ENCODE measurements at places on chromosomes 2 and 18.

GRCh38 chr18:36454848-36455458 is 157.4 kb downstream of the FHOD3 start:
- no peak for DNase-seq

DNA sequence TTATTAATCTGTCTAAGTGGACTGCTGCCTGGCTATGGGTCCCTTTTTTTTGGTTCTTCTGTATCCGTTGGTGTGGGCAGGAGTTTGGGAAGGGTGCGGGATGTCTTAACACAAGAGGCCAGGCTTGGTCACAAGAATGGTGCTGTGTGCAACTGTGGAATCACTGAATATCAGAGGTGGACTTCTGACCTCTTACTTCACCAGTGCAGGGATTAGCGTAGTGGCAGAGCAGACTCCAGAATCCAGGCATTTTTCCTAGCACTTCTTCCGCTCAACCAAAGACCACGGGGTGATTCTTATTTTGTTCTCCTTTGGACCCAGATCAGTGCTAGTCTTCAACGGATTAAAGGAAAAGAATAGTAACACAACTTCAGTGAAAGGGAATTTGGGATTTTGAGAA is 254.3 kb upstream of the TNP1 start:
- DNase-seq = no peak

DNA sequence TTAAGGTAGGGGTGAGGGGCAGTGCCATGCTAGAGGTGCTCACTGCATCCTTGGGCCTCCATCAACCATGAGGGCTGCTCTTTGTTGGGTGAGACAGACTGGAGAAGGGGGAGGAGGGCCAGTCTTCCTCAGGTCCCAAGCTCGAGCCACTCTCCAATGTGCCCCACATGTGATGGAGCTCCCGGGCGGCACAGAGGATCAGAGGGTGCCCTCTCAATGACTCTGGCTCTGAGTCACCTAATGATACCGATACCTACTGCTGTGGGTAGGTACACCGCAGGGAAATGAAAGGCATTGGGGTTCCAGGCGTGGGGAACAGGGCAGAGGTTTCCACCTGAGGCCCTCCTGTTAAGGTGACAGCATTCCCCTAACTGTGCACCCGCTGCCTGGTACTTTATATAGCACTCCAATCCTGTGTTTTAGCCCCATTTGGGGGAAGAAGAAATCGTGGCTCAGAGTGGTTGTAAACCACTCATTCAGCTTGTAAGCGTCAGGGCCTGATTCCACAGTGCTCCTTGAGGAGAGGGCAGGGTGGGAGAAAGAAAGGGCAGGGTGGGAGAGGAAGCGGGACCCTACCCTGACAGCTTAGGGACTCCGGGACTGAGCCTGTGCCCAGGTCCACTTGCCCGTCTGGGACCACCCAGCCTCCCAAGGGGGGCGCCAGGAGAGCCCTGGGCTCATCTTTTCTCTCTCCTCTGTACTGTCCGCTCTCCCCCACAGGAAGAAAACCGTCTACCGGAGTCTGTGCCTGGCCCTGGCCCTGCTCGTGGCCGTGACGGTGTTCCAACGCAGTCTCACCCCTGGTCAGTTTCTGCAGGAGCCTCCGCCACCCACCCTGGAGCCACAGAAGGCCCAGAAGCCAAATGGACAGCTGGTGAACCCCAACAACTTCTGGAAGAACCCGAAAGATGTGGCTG is 1.8 kb downstream of the B3GNT7 start:
- no peak for DNase-seq

GRCh38 chr2:45973426-45973825 is 322.0 kb downstream of the PRKCE start:
- DNase-seq = no peak

GRCh38 chr2:128497461-128497860 is 178.8 kb upstream of the HS6ST1 start:
- no peak for DNase-seq

GRCh38 chr2:230636684-230637271 is 75.9 kb upstream of the CAB39 start:
- DNase-seq = no peak

DNA sequence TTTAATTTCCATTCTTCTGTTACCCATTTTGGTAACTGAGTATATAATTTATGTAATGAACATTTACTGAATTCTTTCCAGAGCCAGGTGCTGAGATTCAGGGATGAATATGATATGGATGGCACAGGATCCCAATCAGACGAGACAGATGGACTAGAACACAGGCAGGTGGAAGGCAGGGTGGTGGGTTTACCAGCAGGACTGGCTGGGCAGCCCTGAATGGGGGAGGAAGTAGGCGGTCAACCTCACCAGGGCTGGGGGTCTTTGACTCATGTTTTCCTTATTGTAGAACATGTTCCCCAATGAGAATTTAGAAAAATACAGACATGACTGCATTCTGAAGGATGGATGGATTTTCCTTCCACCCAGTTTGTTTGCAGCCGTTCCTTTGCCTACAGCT is 80.3 kb downstream of the CIB4 start:
- DNase-seq = no peak

GRCh38 chr2:110173523-110173922 is 31.3 kb downstream of the NPHP1 start:
- DNase-seq = no peak

DNA sequence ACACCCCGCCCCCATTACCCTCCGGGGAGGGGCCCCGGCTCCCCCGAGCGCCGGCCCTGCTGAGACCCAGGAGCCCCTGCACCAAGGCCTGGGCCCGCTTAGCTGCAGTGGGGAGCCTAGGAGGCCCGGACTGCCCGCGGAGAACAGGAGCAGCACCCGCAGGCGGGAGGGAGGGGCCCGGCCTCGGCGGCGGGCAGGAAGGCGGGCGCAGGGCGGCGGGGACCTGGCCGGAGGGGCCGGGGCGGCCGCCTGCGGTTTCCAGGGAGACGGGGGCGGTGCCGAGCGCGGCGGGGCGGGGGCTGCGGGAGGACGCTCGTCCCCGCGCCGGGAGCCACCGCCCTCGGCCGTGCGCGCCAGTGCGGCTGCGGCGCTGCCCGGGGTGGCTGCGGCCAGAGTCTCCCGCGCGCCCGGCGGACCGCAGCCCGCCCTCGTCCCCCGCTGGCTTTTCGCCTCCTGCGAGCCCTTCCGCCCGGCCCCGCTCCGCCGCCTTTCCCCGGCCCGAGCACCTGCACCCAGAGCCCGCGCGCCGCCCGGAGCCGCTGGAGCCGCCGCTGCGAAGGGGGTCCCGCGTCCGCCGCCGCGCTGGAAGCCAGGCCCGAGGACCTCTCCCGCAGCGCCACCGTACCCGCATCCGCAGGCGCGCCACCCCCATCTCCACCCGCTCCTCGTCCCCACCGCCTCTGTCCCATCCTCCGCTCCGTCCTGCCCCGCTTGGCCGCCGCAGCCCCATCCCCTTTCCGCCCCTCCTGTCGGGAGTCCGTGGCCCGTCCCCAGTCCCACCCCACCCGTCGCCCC is 17.2 kb downstream of the GPC1 start:
- no peak for DNase-seq

- peak; percentile 97 for DNase-seq
These were observed 51.4 kb upstream of the MRPL33 start for GRCh38 chr2:27720004-27720551.

DNA sequence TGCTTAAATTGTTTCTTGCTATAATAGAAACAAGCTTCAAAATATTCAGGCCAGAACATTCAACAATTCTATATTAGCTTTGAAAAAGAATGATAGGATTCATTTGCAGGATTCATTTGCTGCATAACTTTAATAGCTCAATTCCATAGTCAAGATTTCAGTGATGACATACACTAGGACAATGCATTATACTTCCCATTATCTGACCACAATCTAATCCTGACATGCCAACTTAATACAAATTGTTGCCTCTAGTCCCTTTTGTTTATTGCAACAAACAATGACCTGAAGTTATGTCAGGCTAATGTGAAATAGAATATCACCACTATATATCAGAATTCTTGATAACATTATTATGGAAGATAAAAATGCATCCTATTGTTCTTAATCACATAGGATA is 169.4 kb downstream of the DNAH7 start:
- DNase-seq = no peak

DNA sequence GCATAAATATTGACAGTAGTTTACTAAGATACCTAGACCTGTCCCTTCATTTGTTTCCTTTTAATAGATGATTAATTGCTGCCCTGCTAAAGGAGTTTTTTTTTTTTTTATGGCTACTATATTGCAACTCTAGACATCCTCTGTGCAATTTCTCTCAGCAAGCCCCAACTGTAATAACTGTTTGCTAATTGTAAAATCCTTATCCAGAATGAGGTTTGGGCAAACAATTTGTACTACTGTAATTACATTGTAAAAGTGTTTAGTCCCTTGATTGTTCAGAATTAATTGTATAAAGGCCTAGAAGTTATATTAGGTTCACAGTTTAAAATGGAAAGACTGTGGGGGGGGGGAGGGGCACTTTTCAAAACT is 3.7 kb upstream of the MEIS1 start:
- no peak for DNase-seq

GRCh38 chr18:58226429-58226828 is 182.4 kb downstream of the NEDD4L start:
- no peak for DNase-seq

GRCh38 chr2:196376984-196377877 is 205.9 kb upstream of the STK17B start:
- no peak for DNase-seq

DNA sequence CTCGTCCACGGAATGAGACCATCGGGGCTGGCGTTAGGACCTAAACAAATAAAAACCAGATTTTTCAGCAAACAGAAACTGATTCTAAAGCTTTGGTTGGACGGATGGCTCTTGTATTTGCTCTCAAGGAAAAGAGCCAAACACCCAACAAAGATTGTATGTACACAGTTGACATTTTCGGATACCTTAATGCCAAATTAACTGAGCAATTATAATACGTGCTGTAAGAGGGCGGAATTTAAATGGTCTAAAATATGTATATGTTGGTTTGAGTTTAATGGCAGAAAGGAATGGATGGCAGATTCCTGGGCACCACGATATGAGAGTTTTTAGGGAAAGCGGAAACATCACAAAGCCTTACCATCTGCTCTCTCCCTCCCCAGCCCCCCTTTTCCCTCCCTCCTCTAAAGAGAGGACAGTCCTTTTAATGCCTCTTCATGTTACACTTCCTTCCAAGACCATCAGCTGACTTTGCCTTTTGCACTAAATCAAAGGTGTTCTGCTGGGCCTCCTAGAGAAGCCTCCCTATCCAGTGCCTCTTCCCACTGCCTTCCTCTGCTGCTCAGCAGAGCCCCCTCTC is 33.3 kb downstream of the STAT1 start:
- no peak for DNase-seq

DNA sequence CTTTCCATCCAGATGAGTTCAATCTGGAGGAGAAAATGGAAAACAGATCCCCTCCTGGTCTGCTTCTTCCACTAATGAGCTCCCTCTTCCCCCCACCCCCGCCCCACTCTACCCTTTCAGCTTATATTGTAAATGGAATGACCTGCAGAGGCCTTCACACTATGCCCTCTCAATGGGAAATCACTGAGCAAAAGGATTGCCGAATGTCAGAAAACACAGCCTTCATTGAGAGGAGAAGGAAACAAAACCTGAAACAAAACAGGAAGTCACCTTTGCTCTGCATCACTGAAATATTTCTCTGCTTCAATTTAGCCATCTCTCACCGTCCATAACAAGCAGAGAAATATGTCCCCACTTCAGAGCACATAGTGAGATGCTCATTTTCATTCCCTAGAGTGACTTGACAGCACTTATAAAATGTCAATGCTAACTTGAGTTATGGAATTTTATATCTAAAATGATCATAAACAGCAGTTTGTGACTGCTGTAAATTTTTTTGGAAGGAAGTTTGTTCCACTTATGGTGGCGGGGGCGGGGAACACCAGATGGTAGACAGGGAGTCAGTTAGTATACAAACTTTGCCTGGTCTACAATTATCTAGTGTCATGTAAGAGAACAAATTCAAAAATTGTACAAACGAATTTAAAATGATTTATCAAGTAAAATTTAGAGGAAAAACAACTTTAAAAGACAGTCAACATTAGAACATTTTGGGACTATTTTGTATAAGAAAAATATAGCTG is 1.8 kb upstream of the FRZB start:
- no peak for DNase-seq

DNA sequence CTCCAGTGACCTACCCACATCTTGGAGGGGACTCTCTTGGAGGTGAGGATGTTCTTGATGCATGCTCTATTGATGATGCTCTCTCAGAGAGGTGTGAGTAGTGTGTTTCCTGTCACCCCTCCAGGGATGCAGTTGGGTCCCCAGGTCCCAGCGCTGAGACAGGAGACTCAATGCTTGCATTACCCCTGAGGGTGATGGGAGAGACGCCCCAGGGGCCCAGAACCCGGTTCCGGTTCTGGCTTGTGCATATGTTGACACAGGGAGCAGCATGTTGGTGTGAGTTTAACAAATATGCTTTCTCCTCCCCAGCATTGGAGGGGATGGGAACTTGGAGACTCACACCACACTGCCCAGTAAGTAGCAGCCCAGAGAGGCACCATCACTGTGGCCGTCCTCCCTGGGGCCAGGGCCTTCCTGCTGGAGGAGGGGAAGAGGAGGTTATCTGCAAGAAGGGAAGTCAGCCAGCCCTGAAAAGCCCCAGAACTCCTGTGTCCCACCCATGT is 124.5 kb downstream of the PLB1 start:
- no peak for DNase-seq

GRCh38 chr2:171100370-171100769 is 60.3 kb downstream of the TLK1 start:
- DNase-seq = no peak

GRCh38 chr2:8249141-8249540 is 432.7 kb upstream of the ID2 start:
- DNase-seq = no peak

- no peak for DNase-seq
These were observed 31.1 kb upstream of the STK39 start for GRCh38 chr2:168278424-168278888.

DNA sequence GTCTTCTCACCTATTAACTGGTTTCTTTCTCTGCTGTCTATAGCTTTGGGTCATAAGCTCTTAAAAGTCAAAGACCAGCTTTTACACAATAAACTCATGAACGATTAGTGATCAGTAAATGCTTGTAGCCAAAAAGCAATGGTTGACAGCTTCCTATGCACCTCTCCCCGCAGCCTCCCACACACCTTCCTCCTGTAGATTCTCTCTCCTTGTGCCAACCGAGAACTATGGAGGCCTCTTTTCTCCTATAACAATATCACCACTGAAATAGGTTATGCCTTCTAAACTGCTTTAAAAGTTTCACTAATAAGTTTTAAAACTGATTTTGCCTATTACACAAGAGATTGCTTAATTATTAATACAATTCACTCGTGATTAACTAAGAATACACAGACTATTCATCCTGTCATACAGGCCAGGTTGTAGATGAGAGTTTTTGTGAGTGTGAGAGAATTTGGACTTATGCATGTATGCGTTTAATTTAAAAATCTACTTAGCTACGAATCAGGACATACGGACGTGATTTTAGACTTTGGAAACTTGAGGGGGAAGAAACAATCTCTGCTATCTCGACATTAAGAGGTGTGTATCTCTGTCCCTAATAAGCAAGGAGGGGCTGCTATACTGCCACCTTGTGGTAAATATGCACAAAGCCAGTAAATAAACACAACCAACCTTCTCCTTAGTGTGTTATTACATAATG is 229.1 kb upstream of the RBBP8 start:
- DNase-seq = peak; percentile 44

- no peak for DNase-seq
These were observed 25.9 kb downstream of the HS6ST1 start for GRCh38 chr2:128292599-128293425.

- no peak for DNase-seq
These were observed 21.5 kb upstream of the FSHR start for GRCh38 chr2:49175831-49176230.

GRCh38 chr2:68135448-68136320 is 22.0 kb upstream of the PNO1 start:
- DNase-seq = no peak

GRCh38 chr2:2708575-2709430 is 377.7 kb upstream of the MYT1L start:
- no peak for DNase-seq

All from kidney capillary endothelial cell (primary cell).